Dermis microvascular lymphatic vessel endothelial cell (primary cell): ENCODE measurements at places on chromosomes 3 and 15. TPM values are rescaled to one million over a fixed set of nuclear protein-coding genes. Genes with fewer than 3 reads are reported as not detected.
A peak's percentile ranks its signal among the peaks of the same experiment; 100 is the strongest.

DNA sequence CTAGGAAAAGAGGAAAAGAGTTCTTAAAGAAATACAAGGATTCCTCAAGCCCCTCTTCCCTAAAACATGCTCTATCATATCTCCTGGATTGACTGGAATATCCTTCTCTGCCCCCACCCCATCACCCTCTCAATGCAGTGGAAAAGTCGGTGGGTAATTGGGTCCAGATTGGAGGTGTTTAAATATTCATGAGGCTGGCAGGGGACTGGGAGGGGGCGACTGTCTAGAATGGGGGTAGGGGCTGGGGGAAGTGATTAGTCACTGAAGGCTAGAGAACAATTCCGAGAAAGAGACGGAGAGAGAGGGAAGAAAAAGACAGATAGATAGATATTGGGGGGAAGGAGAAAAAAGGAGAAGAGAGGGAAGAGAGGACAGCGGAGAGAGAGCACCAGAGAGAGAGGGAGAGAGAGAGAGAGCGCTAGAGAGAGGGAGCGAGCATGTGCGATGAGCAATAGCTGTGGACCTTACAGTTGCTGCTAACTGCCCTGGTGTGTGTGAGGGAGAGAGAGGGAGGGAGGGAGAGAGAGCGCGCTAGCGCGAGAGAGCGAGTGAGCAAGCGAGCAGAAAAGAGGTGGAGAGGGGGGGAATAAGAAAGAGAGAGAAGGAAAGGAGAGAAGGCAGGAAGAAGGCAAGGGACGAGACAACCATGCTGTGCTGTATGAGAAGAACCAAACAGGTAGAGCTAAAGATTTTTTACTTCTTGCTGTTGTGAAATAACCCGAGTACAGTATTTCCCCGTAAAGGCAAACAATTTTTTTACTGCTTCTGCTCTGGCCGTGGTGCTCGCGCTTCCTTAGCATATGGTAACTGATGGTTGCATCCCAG is at the start of gene GAP43:
Gene GAP43 (plus strand): TSS at position 467 of the 825 bp plus-strand sequence. CDS start 180 bp downstream, at position 647.
- DNase-seq = peak; percentile 6

- DNase-seq = no peak
Observed at GRCh38 chr3:127749361-127749760, 73.0 kb downstream of the MGLL start.

- DNase-seq = no peak
Observed at GRCh38 chr15:75687486-75688277, 25.0 kb downstream of the CSPG4 start.

DNA sequence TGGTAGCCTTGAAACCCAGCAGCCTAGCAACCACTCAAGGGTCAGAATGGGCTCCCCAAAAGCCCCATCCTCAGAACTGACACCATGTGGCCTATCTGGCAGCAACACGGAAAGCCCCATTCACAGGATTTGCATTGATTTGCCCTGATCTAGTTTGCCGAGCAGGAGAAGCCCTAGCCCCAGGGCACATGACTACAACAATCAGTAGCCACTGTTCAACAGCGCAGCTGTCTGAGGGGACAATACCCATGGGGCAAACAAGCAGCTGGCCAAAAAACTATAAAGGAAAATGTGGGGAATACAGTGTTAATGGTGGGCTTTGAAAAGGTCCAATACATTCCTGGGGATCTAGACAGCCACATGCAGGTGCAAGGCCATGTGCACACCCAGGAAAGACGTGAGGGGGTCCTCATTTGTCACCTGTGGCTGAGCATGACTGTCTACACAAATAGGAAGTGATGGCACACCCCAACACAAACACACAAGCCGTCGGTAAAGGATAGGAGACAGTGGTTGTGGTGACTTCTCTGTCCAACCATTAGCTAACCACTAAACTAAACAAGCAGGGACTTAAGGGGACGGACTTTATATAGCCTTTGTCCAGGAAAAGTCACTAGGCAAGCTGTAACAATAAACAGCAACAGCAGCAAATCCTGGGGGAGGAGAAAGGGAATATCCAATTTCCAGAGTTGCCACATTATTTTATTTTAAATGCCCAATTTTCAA is 113.7 kb downstream of the LRIG1 start:
- DNase-seq = no peak

- no peak for DNase-seq
Observed at GRCh38 chr3:76842216-76842615, 197.7 kb upstream of the ROBO2 start.

CLRN1 gene
- total RNA-seq = not detected in 2 replicates

ZPLD1 gene
- not detected in 2 replicates for total RNA-seq
